ENCODE measurements at places on chromosomes 12 and 14.

DNA sequence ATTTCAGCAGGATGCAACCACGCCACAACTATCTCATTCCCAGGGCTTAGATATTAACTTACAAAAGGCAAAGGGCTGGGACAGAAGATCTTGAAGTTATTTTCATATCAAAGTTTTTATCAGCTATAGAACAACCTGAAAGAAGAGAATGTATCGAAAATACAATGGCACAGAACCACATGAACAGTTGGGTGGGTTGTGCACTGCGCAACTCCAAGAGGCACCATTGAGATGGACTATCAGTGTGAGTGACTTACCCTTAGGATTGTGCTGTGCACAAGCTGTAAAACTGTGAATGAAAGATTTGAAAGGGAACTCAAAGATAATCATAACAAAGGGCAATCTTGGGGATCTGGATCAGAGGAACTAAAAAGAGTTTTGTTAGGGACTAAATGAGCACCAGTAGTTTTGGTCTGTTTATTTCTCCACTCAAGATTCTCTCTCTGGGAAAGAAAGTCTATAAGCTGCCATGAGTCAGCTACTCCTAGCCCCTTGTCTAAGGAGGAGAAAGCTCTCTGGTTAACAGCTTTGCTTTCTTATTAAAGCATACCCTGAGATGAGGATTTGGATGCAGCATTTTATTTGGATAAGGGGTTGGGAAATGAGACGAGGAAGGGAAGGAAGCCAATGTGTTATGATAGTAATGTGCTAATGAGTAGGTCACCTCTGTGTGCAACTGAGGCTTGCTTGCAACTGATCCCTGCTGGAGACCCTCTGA, 62.2 kb downstream of the TBX5 start:
- no peak for DNase-seq

GRCh38 chr14:97975216-97975615, 1178.0 kb downstream of the VRK1 start:
- DNase-seq: no peak

DNA sequence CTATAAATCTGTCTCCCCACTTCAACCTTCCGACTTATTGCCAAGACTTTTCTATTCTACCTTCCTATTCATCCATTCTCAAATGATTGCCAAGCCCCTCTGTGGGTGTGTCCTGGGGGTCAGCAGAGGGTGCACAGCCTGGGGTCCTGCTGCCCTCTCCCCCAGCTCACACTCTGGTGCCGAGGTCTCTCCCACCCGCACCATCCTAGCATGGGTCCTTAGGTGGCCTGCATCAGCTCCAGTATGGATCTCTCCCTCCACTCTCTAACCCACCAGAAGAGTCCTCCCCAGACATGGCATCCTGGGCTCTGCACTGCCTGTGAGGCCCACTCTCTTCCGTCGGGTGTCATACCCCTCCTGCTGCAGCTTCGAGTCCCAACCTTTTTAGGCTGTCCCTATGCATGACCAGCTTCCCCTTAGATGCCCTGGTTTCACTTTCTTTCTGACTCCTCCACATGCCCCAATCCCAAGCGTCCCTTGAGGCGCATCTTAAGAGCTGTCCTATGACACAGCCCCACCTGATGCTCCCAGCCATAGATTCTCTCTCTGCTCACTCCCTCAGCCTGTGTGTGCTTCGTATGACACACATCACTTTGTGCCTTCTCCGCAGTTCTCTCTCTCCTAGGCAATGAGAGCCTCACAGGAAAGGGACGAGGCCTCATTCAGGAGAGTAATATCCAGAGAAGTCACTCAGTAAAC, 43.9 kb downstream of the GIT2 start:
- no peak for DNase-seq

DNA sequence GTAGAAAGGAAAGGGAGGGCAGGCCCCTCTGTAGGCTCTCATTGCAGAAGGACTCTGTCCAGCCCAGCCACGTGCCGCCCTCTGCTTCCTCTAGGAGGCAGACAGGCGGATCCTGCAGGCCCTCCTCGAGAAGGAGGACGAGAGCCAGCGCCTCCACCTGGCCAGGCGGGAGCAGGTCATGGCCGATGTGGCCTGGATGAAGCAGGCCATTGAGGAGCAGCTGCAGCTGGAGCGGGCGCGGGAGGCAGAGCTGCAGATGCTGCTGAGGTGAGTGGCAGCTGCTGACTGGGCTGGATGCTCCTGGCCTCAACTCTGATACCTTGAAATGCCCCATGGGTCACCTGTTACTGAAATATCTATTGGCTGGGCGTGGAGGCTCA, 10.9 kb downstream of the TCHP start:
- DNase-seq: no peak

- no peak for DNase-seq
These were observed 3.1 kb downstream of the PRB4 start for GRCh38 chr12:11307143-11307542.

GRCh38 chr14:64755781-64756221, 51.6 kb downstream of the PLEKHG3 start:
- DNase-seq: no peak

DNA sequence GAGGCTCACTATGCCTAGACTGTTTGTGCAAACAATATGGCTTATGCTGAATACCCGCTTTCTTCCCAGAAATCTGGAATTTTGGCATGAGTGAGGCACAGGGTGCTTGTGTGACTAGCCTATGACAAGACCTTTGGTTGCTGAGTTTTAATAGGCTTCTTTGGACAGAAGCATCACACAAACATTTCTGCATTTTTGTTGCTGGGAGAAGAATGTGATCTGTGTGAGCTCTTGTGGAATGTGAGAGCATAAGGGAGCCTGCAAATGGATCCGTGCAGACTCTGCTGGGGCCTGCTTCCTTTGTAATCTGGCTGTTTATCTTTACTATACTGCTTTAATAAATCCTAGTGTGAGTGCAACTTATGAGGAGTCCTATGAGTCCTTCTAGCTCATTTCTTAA, 83.0 kb upstream of the ZDHHC17 start:
- no peak for DNase-seq

GRCh38 chr14:90828642-90829487, 12.6 kb upstream of the TTC7B start:
- DNase-seq: no peak

DNA sequence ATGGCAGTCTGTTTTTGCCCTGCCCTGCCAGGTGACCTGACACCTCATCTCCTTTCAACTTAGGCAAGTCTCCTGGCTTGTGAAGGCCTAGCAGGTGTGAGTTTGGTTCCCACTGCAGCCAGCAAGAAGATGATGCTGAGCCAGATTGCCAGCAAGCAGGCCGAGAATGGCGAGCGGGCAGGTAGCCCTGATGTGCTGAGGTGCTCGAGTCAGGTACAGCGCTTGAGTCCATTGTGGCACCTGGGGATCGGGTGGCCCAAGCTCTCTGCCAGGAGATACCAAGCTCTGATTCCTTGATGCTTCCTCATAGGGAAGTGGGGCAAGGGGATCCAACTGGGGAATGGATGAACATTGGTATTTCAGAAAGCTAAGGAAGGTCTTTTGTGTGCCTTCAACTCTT, 4.1 kb upstream of the CSAD start:
- DNase-seq: no peak

DNA sequence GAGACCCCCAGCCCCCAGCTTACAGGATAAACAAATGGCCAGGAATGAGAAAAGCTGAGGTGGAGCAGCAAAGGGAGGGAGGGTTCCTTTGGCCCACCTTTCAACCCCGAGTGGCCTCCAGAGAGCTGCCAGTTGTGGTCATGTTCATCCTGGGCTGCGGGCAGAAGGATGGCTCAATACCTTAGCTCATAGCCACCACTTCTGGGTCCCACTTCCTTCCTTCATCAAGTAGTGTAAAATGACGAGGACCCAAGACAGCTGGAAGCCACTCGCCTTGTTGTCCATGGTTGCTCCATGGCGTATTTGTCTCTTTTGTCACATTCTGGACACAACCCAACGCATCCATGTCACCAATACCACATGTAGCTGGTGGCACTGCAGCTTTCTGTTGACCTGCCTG, 24.2 kb downstream of the CRACR2A start:
- DNase-seq: no peak

GRCh38 chr12:108722992-108723766, 8.1 kb downstream of the CORO1C start:
- DNase-seq: no peak

DNA sequence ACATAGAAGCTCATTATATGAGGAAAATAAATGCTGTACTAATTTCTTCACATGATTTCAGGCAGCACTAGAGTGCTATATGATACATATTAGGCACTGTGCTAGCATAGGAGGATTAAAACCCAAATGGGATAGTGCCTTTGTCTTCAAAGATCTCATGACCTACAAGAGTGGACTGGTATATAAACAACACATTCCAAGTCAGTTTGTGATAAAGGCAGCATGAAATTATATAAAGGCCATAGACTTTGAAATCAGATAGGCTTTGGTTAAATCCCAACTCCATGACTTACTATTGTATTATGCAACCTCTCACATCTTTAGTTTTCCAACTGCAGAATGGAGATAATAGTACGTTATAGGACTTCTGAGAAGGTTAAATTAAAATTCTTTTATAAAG, 179.7 kb downstream of the RAD51B start:
- no peak for DNase-seq

- no peak for DNase-seq
These were observed 65.9 kb upstream of the WSCD2 start for GRCh38 chr12:108063192-108063591.

GRCh38 chr14:54893151-54893760, 9.4 kb downstream of the GCH1 start:
- DNase-seq: peak; percentile 39

All from glomerular endothelial cell (primary cell).